ENCODE measurements at places on chromosomes 11 and 22.

- DNase-seq = peak; percentile 33
Observed at GRCh38 chr11:2582946-2583604, 116.7 kb downstream of the KCNQ1OT1 start.

DNA sequence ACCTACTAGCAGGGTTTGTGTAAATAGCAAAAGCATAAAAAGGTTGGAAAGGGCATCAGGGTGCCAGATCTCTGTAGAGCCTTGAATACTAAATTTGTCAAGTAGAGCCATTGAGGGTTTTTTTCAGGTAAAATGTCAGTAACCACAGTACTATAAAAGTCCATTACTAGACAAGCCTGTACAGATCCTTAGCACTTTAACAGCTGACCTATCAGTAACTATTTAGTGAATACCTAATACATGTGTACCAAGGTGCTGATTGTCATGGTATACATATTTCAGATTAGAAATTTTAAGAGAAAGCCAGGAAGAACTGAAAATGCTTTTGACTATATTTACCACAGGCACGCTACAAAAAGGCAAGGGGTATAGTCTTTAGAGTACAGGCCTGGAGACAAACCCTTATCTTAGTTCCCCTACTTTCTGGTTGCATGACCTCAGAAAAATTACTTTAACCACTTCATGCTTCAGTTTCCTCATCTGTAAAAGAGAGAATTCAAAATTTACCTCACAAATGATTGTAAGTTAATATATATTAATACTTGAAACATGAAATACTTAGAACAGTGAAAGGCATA, 57.9 kb downstream of the RAB38 start:
- DNase-seq = no peak

GRCh38 chr11:26963764-26964163, 30.1 kb upstream of the FIBIN start:
- no peak for DNase-seq

GRCh38 chr11:65159012-65159411, 11.0 kb upstream of the SPDYC start:
- no peak for DNase-seq

GRCh38 chr11:20114588-20114987, 45.7 kb downstream of the DBX1 start:
- no peak for DNase-seq

DNA sequence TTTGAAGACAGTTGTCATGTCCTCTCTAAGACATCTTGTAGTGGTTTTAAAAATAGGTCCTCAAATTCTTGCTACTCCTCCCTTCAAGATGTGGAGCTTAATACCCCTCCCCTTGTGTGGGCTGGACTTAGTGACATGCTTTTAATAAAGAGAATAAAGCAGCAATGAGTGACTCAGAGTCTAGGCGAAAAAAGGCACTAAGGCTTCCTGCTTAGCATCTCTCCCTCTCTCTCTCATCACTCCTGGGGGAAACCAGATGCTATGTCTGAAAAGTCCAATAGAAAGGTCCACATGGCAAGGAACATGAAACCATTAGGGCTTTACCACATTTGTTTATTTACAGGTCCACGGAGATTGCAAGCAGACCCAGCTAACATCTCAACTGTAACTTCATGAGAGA, 11.7 kb downstream of the SERGEF start:
- no peak for DNase-seq

- DNase-seq = no peak
Observed at GRCh38 chr22:45816776-45817175, 145.1 kb downstream of the ATXN10 start.

DNA sequence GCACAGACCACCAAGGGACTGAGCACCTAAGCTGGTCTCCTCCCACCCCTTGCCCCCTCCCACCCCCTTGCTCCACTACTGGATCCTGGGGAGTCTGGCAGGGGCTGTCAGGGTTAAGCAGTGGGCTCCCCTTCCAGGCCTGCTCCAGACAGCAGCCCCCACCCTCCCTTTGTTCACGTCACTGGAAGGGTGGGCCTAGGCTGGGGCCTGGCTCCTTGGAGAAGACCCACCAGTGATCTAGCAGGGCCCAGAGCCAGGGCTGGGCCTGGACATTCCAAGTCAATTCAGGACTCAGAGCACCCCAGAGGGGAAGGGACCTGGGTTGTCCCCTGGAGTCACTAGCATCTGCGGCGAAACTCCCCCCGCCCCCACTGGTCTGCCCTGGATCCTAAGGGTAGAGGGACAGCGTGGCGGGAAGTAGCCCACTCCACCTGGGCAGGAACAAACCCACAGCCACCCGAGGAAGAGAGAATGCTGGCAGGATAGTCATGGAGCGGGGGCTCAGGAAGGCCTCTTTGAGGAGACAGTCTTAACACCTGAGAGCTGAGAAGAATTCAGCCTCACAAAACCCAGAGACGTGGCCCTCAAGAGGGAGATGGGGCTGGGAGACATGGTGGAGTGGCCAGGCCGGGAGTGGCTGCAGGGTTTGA, 45.8 kb downstream of the IGLL1 start:
- DNase-seq = no peak

- DNase-seq = no peak
Observed at GRCh38 chr11:6127881-6128280, 20.4 kb downstream of the OR56B4 start.

- no peak for DNase-seq
Observed at GRCh38 chr11:75823946-75824345, 8.9 kb downstream of the UVRAG start.

- DNase-seq = no peak
Observed at GRCh38 chr22:45358127-45358526, 48.4 kb downstream of the FAM118A start.

DNA sequence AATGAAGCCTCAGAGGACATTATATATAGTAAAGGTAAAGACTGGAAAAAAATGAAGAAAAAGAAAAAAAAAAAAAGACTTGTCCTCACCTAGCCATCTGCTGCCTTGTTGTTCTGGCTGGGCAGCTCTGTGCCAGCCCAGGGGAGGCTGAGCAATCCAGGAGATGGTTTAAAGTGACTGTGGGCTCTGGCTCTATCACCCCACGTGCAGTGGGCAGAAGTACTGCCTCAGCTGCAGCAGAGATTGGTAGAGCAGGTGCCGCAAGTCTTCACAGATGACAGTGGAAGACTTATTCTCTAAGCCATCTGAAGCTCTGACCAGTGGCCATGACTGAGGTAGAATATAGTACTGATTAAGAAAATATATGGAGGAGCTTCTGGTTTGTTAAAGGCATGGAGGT, 62.2 kb downstream of the SGSM3 start:
- no peak for DNase-seq

GRCh38 chr11:43837879-43838278, 42.8 kb upstream of the ALKBH3 start:
- no peak for DNase-seq

GRCh38 chr11:115644856-115645255, 140.6 kb upstream of the CADM1 start:
- DNase-seq = no peak

DNA sequence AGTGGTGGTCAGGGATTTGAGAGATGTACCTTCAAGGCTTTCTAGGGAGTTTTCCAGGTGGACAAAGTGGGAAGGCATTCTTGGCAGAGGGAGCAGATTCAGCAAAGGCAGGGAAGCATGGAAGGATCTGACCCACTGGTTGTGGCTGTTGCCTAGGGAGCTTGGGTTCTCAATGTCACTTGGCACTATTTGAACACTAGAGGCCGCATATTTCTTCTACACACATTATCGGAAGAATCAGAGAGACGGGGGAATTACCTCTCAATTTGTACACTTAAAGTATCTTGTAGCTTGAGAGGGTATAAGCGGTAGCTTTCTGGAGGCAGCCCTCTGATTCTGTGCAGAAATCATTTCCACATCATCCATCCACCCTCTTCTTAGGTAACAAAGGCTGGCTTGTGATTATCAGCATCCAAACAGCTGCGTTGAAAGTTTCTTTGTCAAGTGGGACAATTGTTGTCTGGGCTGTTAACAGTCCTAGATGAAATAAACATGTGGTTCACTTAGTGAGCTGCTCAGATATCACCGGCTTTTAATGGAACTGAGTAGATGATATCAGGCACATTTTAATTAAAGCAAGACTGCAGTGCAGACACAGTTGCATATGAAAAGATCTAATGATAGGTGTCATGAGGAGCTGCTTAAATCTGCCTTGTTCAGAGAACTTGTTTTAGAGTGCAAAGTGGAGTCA, 2.6 kb downstream of the NELL1 start:
- DNase-seq = no peak

GRCh38 chr11:120561286-120561685, 49.7 kb downstream of the GRIK4 start:
- no peak for DNase-seq

DNA sequence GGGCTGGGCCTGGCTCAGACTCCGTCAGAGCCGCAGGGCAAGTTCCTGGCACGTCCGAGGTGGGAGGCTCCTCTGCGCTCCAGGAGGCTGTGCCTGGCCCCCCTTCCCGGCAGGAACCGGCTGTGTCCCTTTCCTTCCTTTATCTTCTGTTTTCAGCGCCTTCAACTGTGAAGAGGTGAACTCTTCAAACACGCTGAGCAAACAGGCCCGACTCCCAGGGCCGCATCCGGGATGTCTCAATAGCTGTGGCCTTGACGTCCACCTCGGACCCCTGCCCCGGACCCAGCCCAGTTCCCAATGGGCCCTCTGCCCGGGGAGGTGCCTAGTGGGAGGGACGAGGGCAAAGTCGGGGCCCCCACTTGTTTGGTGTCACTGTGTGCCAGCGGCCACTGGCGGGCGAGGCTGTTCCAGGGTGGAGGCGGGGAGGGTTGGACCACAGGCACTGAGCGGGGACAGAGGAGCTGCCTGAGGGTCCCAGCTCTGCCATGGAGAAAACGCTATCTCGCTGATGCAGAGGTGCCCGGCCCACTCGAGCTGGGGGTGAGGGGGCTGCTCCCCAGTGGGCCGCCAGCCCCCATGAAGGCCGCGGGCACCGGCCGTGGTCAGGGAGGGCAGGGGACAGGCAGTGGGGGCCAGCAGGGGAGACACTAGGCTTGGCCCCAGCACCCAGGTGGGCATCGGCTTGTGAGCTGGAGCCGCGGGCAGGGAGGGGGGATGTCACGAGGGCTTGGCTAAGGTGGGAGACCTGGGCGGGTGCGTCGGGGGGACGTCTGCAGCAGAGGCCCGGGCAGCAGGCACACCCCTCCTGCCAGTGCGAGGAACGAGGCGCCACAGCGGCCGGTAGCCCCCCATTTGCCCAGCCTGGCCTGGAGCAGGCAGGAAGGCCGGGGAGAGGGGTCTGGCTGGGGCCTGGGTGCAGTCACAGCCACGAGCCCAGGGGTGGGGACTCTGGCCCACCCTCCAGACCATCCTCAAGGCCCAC, 2.7 kb upstream of the MUC5B start:
- DNase-seq = no peak

DNA sequence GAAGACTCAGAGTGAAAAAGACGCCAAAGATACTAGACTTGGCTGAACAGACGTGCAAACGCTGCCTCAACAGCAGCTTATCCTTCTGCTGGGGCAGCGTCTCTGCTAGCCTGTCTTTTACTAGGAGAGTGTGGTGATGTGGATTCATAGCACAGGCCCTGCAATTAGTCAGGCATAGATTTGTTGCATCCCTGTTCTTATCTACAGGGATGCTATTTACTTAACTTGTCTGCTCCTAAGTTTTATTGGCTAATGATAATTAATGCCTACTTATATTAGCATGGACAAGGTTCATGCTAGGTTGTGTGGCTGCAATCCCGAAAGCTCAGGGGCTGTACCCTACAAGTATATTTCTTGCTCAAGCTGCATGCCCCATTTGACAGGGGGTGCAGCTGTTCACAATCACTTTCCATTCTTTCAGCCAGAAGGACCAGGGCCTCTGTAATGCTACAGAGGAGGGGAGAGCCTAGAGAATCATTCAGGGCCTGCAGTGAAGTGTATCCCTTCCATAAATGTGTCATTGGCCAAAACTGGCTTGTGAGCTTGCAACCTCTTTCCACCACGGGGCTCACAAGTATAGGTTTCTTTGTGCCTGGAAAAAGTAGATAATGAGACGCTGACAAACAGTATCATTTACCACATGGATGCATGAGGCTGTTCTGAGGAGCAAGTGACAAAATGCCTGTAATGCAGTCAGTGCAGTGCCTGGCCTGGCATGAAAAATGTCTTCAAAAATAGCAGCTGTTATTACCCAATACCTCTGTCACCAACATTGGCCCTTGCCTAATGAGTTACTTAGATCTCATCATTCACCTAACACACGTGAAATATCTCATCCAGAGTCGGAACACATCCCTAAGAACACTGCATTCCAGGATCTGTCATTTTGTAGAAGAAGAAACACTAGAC, 685.8 kb upstream of the API5 start:
- DNase-seq = no peak

- no peak for DNase-seq
Observed at GRCh38 chr22:35984183-35985175, 44.1 kb downstream of the RBFOX2 start.

- no peak for DNase-seq
Observed at GRCh38 chr11:75534259-75535069, 8.7 kb upstream of the GDPD5 start.

DNA sequence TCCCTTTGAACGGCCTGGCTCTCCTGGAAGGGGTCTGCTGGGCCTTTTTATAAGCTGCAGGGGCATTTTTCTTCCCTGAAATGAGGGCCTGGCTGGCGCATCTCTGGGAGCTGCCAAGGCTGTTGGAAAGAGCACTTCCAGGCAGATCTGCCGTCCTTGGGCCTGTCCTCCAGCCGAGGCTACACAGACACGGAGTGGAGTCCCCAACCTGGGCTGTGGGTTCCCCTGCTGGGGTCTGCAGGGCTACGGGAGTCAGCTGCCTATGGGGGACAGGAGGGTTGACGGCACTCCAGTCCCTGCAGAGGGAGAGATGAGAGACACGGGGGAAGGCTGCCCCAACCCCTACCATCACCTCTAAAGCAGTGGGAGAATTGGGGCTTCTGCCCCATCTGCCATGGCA, 606.6 kb downstream of the TBC1D22A start:
- DNase-seq = peak; percentile 40

GRCh38 chr11:76823481-76824028, 37.2 kb upstream of the ACER3 start:
- DNase-seq = peak; percentile 30

GRCh38 chr22:30235687-30236170, 10.8 kb downstream of the LIF start:
- no peak for DNase-seq

DNA sequence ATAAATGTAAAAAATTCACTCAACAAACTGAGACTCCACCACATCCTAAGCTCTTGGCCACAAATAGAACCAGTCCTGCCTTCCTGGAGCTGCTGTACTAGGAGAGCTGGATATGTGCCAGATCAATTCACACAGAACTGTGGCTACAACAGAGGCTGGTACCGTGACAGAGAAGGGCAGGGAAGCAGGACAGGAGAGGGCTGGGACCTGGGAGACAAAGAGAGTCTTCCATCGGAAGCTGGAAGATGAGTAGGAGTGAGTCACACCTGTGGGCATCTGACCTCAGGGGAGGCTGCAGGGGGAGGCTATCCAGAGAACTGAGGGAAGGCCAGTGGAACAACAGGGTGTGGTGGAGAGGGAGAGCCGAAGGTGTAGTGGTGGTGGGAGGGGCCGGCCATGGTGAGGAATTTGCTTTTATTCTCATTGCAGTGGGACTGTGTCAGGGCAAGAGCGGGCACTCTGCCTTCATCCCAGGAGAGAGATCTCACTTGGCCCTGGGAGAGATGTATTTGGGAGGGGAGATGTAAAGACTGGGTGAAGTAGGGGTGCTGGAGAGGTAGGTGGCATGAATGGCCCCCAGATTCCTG, 1.9 kb upstream of the LTBP3 start:
- DNase-seq = no peak

- no peak for DNase-seq
Observed at GRCh38 chr22:36595940-36596339, 67.0 kb upstream of the EIF3D start.

- DNase-seq = peak; percentile 92
Observed at GRCh38 chr11:66363805-66364535, 7.6 kb downstream of the SLC29A2 start.

Data from activated CD8-positive, alpha-beta memory T cell treated with anti-CD3 and anti-CD28 coated beads for 24 hours (primary cell).